ENCODE measurements at places on chromosomes 3 and 15.
A peak's percentile ranks its signal among the peaks of the same experiment; 100 is the strongest.

GRCh38 chr15:87579537-87579936 lies 677.0 kb downstream of the NTRK3 start:
- no peak for DNase-seq

GRCh38 chr15:96358821-96359615 lies 28.5 kb downstream of the NR2F2 start:
- DNase-seq = no peak

GRCh38 chr3:128787256-128788253 lies 61.6 kb downstream of the RAB7A start:
- peak; percentile 58 for DNase-seq

- DNase-seq = no peak
Observed at GRCh38 chr3:3340965-3341895, 161.7 kb upstream of the CRBN start.

GRCh38 chr3:46163556-46164041 lies 44.5 kb downstream of the CCR1 start:
- no peak for DNase-seq

DNA sequence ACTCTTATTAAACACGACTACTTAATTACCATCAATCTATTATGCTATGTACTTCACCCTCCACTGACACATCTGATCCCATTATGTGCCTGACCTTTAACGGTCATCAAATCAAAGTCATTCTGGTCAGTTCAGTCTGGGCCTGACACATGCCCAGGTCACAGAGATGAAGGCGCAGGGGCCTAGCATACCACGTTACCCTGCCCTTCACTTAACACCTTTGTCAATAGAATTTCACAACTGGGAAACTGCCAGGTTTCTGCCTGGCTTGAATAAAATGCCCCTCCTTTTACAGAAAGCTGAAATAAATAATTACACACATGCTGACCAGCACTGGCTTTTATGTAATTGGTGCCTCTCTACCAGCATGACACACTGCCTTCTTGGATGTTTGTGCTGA lies 39.5 kb downstream of the MECOM start:
- no peak for DNase-seq

DNA sequence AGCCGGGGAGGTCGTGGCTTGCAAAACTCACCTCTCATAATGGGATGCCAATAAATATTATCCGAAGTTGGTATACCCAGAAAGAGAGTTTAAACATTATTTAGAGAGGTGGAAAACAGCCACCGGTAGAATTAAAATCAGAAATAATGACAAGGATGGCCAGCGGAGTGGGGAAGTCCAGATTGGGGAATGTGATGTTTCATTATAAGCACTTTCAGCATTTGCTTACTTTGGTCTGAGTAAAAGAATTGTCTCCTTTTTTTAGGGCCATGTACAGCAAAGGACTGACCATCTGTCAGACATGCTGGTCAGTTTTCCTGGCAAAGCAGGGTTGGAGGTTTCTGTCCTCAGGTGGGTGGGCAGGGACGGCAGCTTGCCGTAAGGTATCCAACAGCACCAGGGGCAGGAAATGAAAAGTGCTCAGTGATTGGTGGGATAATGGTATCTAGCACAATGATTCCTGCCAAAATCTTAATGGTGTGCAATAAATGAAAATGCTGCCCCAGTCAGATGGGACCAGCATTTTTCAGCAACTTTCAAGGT lies 24.3 kb downstream of the APBA2 start:
- DNase-seq = no peak

- no peak for DNase-seq
Observed at GRCh38 chr15:74428442-74428787, 5.3 kb downstream of the SEMA7A start.

- no peak for DNase-seq
Observed at GRCh38 chr15:101503296-101503599, 13.7 kb upstream of the PCSK6 start.

- no peak for DNase-seq
Observed at GRCh38 chr3:161319867-161320266, 51.5 kb downstream of the SPTSSB start.

GRCh38 chr3:55065331-55065730 lies 137.5 kb upstream of the LRTM1 start:
- no peak for DNase-seq

DNA sequence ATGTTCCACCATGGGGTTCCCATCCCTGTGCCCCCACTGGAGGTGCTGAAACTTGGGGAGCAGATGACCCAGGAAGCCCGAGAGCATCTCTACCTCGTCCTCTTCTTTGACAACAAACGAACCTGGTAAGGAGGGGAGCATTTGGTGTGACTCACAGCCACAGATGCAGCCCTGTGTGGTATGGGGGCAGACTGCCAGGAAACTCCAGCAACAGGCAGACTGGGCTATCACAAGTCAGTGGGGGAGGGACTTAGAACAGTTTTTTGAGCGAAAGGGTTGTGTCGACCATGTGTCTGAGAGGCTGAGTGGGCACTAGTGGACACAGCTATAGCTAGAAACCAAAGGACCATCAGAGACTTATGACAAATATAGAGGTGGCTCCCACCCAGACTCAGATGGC lies 3.4 kb upstream of the OGG1 start:
- no peak for DNase-seq

DNA sequence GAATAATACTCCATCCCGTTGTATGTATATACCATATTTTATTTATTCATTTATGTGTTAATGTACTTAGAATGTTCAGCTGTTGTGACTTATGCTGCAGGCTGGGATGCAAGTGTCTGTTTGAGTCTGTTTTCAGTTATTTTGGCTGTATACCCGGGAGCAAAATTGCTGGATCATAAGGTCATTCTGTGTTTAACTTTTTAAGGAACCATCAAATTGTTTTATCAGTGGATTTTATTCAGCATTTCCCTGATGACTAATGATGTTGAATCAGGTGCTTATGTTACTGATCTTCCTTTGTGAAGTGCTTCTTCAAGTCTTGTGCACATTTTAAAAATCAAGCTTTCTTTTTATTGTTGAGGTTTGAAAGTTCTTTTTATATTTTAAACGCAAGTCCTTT lies 118.1 kb downstream of the SLC25A26 start:
- no peak for DNase-seq

DNA sequence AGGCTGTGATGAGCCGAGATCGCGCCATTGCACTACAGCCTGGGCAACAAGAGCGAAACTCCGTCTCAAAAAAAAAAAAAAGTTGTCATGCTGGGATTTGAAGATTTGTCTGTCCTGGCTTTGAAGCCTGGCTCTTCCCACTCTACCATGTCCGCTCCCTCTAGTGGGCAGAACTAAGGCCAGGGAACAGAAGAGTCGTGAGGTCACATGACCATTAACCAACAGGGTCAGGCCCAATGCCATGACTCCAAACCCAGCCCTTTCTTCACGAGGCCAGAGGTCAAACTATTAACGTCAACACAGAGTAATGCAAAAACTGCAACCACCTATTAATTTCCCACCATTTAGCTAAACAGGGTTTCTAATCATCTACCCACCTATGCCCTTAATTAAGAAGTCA lies 212.1 kb downstream of the ADAMTS17 start:
- DNase-seq = no peak

DNA sequence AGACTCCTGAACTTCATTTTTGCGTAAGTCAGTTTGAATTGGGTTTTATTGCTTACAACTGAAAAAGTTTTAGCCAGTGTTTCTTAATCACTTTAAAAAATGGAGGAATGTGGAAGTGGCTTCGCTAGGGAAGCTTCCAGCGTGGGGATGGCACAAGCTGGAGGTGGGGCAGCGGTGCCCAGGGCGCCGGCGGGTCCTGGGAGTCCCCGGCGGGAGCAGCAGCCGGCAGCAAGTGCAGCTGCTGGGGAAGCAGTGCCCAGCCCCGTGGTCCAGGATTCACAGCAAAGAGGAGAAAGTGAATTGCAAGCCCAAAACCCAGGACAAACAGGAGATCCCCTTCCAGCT lies 301.8 kb upstream of the PROK2 start:
- DNase-seq = no peak

DNA sequence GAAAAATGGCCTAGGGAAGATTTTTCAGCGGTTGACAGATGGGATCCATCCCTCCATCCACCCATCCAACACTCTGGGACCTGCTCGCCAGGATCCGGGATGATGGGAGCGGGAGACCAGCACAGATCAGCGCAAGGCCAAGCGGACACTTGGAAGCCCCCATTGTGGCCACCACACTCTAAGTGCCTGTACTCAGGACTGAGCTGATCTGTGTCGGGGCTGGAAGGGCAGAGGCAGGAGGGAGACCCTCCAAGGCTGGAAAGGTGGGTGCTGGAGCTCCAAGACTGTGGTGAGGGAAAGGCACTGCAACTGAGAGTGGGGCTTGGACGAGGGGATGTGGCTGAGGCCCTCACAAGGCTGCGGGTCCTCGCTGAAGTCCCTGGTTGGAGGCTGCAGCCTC lies 91.8 kb upstream of the TRPM1 start:
- DNase-seq = no peak

- no peak for DNase-seq
Observed at GRCh38 chr15:98737159-98737558, 88.8 kb downstream of the IGF1R start.

- no peak for DNase-seq
Observed at GRCh38 chr15:83571820-83572707, 81.9 kb upstream of the ADAMTSL3 start.

GRCh38 chr3:124353691-124354090 lies 361.8 kb upstream of the ROPN1 start:
- no peak for DNase-seq

GRCh38 chr3:129919357-129919756 lies 25.8 kb upstream of the TMCC1 start:
- no peak for DNase-seq

- DNase-seq = no peak
Observed at GRCh38 chr3:183966361-183966791, 51.3 kb downstream of the ABCC5 start.

GRCh38 chr3:50542177-50543034 lies 25.1 kb downstream of the C3orf18 start:
- DNase-seq = peak; percentile 45

DNA sequence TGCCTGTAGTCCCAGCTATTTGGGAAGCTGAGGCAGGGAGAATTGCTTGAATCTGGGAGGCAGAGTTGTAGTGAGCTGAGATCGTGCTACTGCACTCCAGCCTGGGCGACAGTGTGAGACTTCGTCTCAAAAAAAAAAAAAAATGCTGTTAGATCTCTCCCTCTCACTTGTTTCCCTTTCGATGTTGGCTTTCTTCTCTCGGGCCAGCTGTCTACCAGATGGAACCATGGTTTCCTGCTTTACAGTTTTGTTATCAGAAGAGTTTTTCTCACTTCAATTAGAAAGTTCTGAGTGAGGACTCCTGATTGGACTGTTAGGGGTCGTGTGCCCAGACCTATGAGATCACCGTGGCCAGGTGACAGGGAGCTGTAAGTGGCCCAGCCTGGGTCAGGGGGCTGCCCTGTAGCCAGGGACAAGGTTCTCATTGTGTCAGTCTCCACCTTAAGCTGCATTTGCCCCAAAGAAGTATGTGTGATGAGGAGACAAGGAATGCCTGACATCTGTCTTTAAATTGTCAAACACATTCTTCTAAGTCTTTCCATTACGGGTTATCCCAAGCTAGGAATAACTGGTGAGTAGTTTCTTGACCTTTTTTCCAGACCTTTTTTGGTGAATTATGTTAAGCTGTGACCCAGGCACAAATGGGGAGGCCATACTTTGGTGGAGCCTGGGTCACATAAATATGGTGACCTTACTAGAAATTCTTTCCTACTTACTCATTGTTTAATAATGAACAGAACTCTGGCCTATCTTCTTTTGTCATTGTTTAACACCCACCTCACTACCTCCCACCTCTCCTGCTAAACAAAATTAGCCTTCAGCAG lies 25.2 kb downstream of the SNAPC5 start:
- DNase-seq = peak; percentile 40

DNA sequence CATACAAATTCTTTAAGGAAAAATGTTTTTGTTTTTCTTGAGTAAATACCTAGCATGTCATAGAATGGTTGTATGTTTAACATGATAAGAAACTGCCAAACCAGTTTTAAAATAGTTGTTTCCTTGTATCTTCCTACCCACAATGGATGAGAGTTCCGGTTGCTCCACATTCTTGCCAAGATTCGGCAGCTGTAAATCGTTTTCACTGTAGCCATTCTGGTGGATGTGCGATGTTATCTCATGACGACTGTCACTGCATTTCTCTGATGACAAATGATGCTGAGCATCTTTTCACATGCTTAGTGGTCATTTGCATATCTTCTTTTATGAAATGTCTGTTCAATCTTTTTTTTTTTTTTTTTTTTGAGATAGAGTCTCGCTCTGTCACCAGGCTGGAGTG lies 36.6 kb upstream of the SH3GL3 start:
- DNase-seq = no peak

DNA sequence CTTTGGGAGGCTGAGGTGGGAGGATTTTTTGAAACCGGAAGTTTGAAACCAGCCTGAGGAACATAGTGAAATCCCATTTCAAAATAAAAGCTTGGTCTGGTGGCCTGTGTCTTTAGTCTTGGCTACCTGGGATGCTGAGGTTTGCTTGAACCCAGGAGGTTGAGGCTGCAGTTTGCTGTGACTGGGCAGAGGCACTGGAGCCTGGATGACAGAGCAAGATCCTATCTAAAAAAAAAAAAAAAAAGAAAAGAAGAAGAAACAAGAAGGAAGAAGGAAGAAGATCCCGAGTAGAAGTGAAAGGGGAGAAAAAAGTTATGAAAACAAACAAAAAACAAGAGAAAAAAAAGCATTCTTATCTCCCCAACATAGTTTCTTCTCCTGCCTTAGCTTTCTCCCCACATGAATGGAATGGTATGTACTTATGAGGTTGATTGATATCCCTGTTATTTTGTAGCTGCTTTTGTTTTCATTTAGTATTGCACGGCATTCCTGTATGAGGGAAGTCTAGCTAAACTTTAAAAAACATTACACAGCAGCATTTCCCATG lies 42.4 kb downstream of the TMEM40 start:
- DNase-seq = no peak

DNA sequence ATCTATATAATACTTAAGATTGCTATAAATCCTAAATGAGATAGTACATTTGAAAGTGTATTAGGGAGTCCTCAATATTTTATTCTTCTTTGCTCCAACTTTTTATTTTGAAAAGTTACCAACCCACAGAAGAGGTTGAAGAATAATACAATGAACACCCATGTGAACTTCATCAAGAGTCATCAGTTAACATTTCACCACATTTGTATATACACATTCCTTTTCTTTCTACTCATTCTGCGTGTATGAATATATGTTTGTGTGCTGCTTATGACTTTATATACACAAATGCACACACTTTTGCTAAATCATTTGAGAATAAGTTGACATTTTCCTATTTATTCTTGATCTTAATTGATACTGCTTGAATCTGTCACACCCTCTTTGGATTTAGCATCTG lies 193.3 kb upstream of the CGNL1 start:
- no peak for DNase-seq

DNA sequence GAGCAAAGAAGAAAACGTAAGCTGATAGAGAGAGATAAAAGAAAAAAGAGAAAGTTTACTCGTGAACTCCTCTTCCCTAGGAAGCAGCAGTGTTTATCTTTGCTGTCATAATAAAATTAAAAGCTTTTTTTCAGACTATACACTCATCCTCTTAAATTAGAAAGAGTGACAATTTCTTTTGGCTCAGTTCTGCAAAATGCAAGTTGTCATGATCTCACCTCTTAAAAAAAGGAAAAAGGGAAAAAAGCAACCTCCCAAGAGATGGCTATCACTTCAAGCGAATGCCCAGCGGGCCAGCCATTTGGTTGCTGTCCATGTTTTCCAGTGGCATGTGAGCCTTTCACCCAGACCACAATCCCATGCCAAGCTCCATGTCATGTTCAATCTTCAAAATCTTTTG lies 7.0 kb upstream of the THBS1 start:
- no peak for DNase-seq

GRCh38 chr3:104612218-104612617 lies 754.5 kb upstream of the ALCAM start:
- no peak for DNase-seq
